ENCODE measurements at places on chromosomes 3 and 15. TPM values are rescaled to one million over a fixed set of nuclear protein-coding genes. Genes with fewer than 3 reads are reported as not detected.

Gene LRRIQ4
- total RNA-seq: 0.35 TPM

Gene NDUFB4
- total RNA-seq: 124 TPM

Gene NMNAT3
- total RNA-seq: 0.80 TPM

Gene DNAJA4
- 34.0 TPM for total RNA-seq

Gene GP9
- not detected for total RNA-seq

Gene SLC28A1
- total RNA-seq: not detected

Gene ATP13A5
- not detected for total RNA-seq

Gene SNTN
- total RNA-seq: not detected

Gene ZCWPW2
- total RNA-seq: 0.35 TPM

Gene CEMIP
- total RNA-seq: not detected

Gene GPR87
- total RNA-seq: 0.53 TPM

Gene RPP25
- 6.8 TPM for total RNA-seq

Gene HIGD2B
- not detected for total RNA-seq

Gene AADACL2
- not detected for total RNA-seq

Gene MST1
- 9.3 TPM for total RNA-seq

Gene ASB14
- total RNA-seq: not detected

Gene AGBL1
- total RNA-seq: not detected

Gene CACNA1D
- 1.5 TPM for total RNA-seq

Gene SCG5
- total RNA-seq: 3.5 TPM

Gene ADGRG7
- total RNA-seq: not detected

Gene MLF1
- total RNA-seq: 3.3 TPM

Gene SLC2A2
- total RNA-seq: not detected

Gene SERPINI2
- not detected for total RNA-seq

Gene RARB
- not detected for total RNA-seq

Gene PLA1A
- total RNA-seq: not detected

Gene PLA2G4E
- total RNA-seq: 0.05 TPM

Gene SH3GL3
- total RNA-seq: not detected

Gene ABHD10
- 45.2 TPM for total RNA-seq

Gene ENTPD3
- total RNA-seq: not detected

Gene AMT
- 6.9 TPM for total RNA-seq

Gene DUSP7
- 29.3 TPM for total RNA-seq

Gene GPR62
- not detected for total RNA-seq

Gene BTLA
- total RNA-seq: 16.2 TPM

Gene MRAS
- not detected for total RNA-seq

Gene SOX14
- total RNA-seq: not detected

Gene CD96
- total RNA-seq: 290 TPM

Gene ACAN
- not detected for total RNA-seq

Gene SLC38A3
- total RNA-seq: not detected

Gene TLE3
- 48.8 TPM for total RNA-seq

Gene PLXNB1
- total RNA-seq: 1.8 TPM

Gene SUCNR1
- total RNA-seq: not detected

Gene LSAMP
- not detected for total RNA-seq

Gene ZNF80
- 4.5 TPM for total RNA-seq

Gene MOBP
- total RNA-seq: not detected

Gene GADL1
- total RNA-seq: not detected

Gene ITPKA
- total RNA-seq: 0.52 TPM

Gene WDR76
- 79.7 TPM for total RNA-seq

Gene FBXO45
- total RNA-seq: 20.3 TPM

Gene PLSCR2
- total RNA-seq: not detected

Gene TMEM207
- not detected for total RNA-seq

Gene RPL22L1
- total RNA-seq: 116 TPM

Gene ZKSCAN7
- total RNA-seq: 1.9 TPM

Gene PATL2
- total RNA-seq: 17.2 TPM
